ENCODE measurements at places on chromosomes 6 and 20. TPM values are rescaled to one million over a fixed set of nuclear protein-coding genes. Genes with fewer than 3 reads are reported as not detected.

DNA sequence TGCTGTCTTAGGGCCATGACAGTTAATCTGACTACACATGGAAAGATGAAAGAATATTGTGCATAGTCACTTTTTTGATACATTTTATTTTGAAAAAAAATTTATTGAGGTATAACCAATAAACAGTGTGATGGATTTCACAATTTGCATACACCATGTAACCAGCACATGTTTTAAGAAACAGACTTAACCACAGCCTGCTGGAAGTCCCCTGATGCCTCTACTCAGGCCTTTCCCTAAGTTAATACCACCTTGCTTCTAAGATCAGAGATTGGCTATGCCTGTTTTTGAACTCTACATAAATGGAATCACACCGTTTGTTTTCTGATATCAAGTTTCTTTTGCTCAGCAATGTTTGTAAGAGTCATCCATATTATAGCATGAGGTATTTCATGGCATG, 136.3 kb downstream of the CFAP61 start:
- H3K27ac ChIP-seq, result no peak overlapping the region
- no peak overlapping the region for H3K4me3 ChIP-seq
- no peak for ATAC-seq
- H3K4me1 ChIP-seq, result no peaks in the 10 kb centered on the region

Gene NNAT
- total RNA-seq, result 7.0 TPM

- H3K36me3 ChIP-seq, result no peaks in the 10 kb centered on the region
- H3K27ac ChIP-seq, result no peak overlapping the region
- no peaks in the 10 kb centered on the region for H3K4me1 ChIP-seq
- H3K27me3 ChIP-seq, result peaks cover 18% of the 10 kb centered on the region
- no peak for ATAC-seq
These were observed 243.8 kb downstream of the LRFN2 start for GRCh38 chr6:40343318-40343876.

Gene DOP1A
- total RNA-seq, result 34.8 TPM

Gene PARD6B
- total RNA-seq, result 2.4 TPM

Gene DYNLRB1
- total RNA-seq, result 258 TPM

DNA sequence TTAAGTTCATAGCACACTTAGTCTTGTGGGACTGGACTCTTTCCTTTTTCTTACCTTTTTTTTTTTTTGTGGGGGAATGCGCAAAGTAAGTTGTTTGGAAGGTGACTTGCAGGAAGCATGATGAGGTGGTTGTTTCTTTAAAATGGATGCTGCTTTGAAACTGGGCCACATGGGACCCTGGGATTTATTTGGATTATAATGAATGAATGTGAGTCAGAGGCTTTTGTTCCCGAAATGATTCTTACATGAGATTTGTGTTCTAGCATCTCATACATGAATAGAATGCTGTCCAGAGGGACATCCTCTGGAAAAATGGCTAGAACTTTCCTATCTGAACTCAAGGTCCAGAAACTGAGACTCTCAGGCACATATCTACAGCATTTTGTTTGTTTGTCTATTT, 236.6 kb upstream of the RNF24 start:
- no peak overlapping the region for H3K4me3 ChIP-seq
- H3K4me1 ChIP-seq, result peaks cover 12% of the 10 kb centered on the region
- no peak for ATAC-seq
- H3K27ac ChIP-seq, result no peak overlapping the region
- no peaks in the 10 kb centered on the region for H3K36me3 ChIP-seq

Gene BCLAF1
- 113 TPM for total RNA-seq

Gene CTCFL
- total RNA-seq, result not detected

- H3K27me3 ChIP-seq, result no peaks in the 10 kb centered on the region
- H3K4me1 ChIP-seq, result peaks cover 41% of the 10 kb centered on the region
- H3K4me3 ChIP-seq, result no peak overlapping the region
- ATAC-seq, result no peak
These were observed 98.1 kb upstream of the PTPN1 start for GRCh38 chr20:50412069-50412468.

Gene BEND6
- 0.54 TPM for total RNA-seq

Gene SLC22A7
- total RNA-seq, result not detected

DNA sequence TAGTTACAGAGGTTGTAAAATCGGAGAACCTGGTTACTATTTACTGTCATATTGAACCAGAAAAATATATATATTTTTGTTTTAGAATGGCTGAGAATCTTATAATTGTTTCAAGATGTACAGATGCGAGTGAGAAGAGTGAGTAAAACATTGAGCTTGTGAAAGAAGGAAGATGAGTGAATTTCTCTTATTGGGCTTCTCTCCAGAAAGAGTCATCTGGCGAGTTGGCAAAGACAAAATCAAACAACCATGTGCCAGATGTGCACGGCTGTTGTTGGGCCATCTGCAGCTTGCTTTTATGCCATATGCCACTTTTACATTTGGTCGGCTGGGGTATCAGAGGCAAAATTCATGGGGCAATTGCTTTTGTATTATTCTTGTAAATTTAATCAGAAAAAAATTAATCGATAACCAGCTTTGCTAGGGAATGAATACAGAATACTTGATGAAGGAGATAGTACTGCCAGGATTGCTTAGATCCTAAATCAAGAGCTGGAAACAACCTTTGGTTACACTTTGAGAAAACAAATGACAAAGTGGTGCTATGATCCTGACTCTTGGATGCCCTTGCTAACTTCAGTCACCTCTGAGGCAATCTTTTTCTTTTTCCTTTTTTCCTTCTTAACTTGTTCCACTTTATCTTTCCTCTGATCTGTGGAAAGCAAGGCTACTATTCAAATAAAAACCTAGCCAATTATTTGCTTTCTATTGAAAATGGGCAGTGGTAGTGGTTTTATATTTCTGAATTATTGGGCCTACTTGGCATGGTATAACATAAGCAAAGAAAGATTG, 97.1 kb upstream of the GRIK2 start:
- no peaks in the 10 kb centered on the region for H3K4me1 ChIP-seq
- H3K36me3 ChIP-seq, result no peaks in the 10 kb centered on the region
- no peak for ATAC-seq
- H3K4me3 ChIP-seq, result no peak overlapping the region

GRCh38 chr6:52557389-52558265, 19.2 kb downstream of the TRAM2 start:
- H3K36me3 ChIP-seq, result no peaks in the 10 kb centered on the region
- ATAC-seq, result no peak
- no peak overlapping the region for H3K27ac ChIP-seq
- H3K27me3 ChIP-seq, result no peaks in the 10 kb centered on the region
- peaks cover 24% of the 10 kb centered on the region for H3K4me1 ChIP-seq
- H3K4me3 ChIP-seq, result no peak overlapping the region

DNA sequence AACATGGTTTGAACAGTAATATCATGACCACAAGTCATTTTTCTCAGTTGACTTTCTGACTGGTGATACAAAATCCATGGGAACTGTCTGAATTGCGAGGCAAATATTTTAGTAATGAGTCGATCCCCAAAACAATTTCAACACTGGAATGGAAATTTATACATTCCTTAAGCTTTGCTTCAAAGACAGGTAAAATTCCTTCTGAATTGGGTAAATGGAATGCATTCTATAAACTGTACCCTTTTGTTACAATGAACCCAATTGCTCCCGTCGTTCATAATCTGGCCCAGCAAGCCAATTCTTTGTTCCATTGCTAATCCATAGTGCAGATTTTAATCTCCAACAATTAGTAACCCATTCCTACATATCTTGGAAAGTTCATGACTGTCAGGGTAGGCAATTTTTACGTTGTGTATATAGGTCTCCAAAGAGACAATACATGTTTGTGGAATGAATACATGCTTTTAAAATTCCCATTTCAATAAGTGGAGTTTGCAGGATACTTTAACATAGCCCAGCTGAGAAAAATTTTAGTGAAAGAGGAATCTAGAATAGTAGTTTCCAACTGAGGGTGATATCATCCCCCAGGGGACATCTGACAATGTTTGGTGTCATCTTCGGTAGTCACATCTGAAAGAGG, 32.7 kb downstream of the CYP24A1 start:
- no peak for ATAC-seq
- H3K27ac ChIP-seq, result no peak overlapping the region
- H3K36me3 ChIP-seq, result no peaks in the 10 kb centered on the region

Measured in gastroesophageal sphincter (tissue), 4 donors.